Pons (tissue), 1 donor: ENCODE measurements at places on chromosomes 12 and 14.

DNA sequence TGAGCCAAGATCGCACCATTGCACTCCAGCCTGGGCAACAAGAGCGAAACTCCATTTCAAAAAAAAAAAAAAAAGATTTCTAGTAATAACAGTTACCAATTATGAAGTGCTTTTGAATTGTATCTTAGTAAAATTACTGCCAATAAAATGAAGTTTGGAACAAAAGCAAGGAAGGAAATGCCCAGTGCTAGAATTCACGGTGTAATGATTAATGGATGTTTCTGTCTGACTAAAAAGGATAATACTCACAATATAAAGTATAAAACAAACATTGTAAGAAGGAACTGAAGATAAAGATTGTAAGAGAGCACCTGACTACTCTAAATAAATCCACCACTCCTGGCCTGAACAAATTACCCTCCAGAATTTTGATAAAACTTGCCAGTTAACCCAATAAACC, 4.0 kb downstream of the TMEM116 start:
- DNase-seq, result no peak

- DNase-seq, result no peak
Measured at GRCh38 chr14:101229666-101230065, 326.1 kb upstream of the RTL1 start.

- no peak for DNase-seq
Measured at GRCh38 chr14:95635051-95635450, 51.2 kb upstream of the TCL1B start.

GRCh38 chr12:10739157-10740118, 16.3 kb upstream of the YBX3 start:
- no peak for DNase-seq

- DNase-seq, result no peak
Measured at GRCh38 chr12:129848876-129849275, 54.9 kb downstream of the TMEM132D start.
